H1 (cell line): ENCODE measurements at places on chromosomes 12 and 14. TPM values are rescaled to one million over a fixed set of nuclear protein-coding genes. Genes with fewer than 3 reads are reported as not detected.
A peak's percentile ranks its signal among the peaks of the same experiment; 100 is the strongest.

DNA sequence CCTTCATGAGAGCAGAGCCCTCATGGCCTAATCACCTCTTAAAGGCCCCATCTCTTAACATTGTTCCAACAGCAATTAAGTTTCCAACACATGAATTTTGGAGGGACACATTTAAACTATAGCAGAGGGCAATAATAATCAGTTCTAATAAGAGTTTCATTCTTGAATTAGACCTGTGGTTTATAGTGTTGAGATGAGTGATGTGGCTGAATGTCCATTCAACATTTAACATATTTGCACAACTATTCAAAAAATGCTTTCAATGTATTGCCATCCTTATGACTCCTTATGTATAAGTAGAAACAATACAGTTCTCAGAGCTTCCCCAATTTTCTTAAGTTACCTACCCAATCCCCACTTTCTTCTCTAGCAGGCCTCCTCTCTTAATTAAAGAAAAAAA is 21.5 kb downstream of the KLHL28 start:
- peaks cover 6% of the 10 kb centered on the region; the same call in 1 of the 2 replicates for H3K36me3 ChIP-seq
- no peaks in the 10 kb centered on the region for H3K4me1 ChIP-seq
- H3K4me3 ChIP-seq = no peak overlapping the region
- no peak for DNase-seq
- H3K27ac ChIP-seq = no peak overlapping the region

Gene PTHLH
- not detected in 2 replicates for total RNA-seq

GRCh38 chr12:113191227-113191626 is 5.7 kb downstream of the RITA1 start:
- H3K27me3 ChIP-seq = no peaks in the 10 kb centered on the region
- DNase-seq = no peak
- no peaks in the 10 kb centered on the region; the same call in 1 of the 2 replicates for H3K36me3 ChIP-seq
- H3K27ac ChIP-seq = no peak overlapping the region

DNA sequence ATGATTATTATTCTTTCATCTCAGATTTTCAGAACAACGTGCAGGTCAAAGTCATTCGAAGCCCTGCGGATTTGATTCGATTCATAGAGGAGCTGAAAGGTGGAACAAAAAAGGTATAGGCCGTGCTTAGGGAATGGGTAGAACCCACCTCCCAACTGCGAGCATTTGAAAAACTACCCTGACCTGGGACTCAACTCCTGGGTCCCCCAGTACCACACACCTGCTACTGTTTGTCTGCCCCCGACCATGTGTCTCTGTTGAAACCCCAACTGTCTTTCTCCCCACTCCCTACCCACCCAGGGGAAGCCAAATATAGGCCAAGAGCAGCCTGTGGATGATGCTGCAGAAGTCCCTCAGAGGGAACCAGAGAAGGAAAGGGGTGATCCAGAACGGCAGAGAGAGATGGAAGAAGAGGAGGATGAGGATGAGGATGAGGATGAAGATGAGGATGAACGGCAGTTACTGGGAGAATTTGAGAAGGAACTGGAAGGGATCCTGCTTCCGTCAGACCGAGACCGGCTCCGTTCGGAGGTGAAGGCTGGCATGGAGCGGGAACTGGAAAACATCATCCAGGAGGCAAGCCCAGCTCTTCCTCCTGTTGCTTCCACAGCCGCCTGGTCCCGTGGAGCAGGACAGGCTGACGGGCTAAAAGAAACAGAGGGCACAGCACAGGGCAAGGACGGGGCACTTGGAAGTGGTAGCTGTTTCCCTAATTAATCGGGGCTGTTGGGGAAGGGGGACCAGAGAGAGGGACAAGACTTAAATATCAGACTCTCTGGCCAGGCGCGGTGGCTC is 20.5 kb downstream of the AGAP2 start:
- no peak overlapping the region for H3K27ac ChIP-seq
- H3K4me3 ChIP-seq = no peak overlapping the region
- peak; percentile 19 for DNase-seq
- H3K4me1 ChIP-seq = no peaks in the 10 kb centered on the region
- H3K27me3 ChIP-seq = no peaks in the 10 kb centered on the region

- H3K27me3 ChIP-seq = no peaks in the 10 kb centered on the region
- DNase-seq = no peak
- H3K36me3 ChIP-seq = no peaks in the 10 kb centered on the region
- H3K4me1 ChIP-seq = no peaks in the 10 kb centered on the region
- no peak overlapping the region for H3K4me3 ChIP-seq
- no peak overlapping the region for H3K27ac ChIP-seq
These were observed 8.8 kb upstream of the LRRK2 start for GRCh38 chr12:40215982-40216381.

Gene RILPL1
- total RNA-seq = 6.5 and 6.7 TPM in 2 replicates

DNA sequence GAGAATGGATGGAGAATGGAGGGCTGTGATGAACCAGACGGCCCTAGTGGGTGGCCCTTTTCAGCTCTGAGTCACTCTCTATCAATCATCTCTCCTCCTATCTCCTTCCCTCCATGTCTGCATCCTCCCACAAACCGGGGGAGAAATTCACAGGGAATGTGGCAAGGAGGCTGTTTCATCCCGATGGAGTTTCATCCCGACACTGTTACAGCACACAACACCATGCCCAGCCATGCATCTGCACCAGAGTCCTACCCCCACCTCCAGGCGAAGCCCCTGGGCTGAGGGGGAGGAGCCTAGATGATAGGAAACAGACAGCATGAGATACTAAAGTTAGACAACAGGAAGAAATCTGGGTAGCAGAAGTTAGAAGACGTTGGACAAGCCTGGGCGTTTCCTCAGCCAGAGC is 20.8 kb downstream of the SLC8B1 start:
- no peak for DNase-seq
- no peaks in the 10 kb centered on the region for H3K27me3 ChIP-seq
- no peaks in the 10 kb centered on the region for H3K4me1 ChIP-seq
- peaks cover 20% of the 10 kb centered on the region for H3K36me3 ChIP-seq
- no peak overlapping the region for H3K4me3 ChIP-seq

GRCh38 chr14:71486279-71486678 is 445.9 kb upstream of the RGS6 start:
- H3K27ac ChIP-seq = no peak overlapping the region
- peaks cover 9% of the 10 kb centered on the region for H3K4me1 ChIP-seq
- H3K4me3 ChIP-seq = no peak overlapping the region

GRCh38 chr12:72273499-72273837 is 1.3 kb downstream of the TRHDE start:
- no peak for DNase-seq
- H3K4me1 ChIP-seq = peaks cover 3% of the 10 kb centered on the region
- no peaks in the 10 kb centered on the region for H3K36me3 ChIP-seq
- H3K4me3 ChIP-seq = peak overlapping the region; percentile 91
- peaks cover 11% of the 10 kb centered on the region for H3K27me3 ChIP-seq
